Uterus (tissue), 4 donors: ENCODE measurements at places on chromosomes 4 and X. TPM values are rescaled to one million over a fixed set of nuclear protein-coding genes. Genes with fewer than 3 reads are reported as not detected.

DNA sequence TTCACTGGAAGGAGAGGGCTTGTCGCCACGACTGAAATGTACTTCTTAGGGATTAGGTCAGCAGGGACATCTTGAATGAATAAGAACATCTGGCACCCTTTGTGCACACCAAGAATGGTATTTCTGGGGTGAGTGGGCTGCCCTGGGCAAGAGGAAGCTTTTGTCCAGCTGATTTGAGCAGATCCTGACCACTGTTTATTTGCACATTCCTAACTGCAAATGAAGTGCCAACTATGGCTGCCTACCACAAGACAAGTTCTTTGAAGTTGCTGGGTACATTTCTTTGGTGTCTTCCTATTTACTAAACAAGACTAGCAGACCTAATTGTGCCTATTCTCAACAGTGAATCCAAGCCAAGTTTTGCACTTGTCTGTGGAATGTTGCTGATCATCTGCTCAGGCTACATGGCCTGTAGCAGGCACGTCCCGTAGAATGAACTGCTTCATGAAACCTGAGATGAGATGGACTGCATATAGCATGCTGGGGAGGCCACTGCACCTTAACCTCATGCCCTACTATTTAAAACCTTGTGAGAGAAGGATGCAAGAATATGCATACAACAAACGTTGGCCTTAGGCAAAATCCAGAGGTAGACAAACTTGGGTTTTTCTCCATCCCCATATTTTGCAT lies 45.0 kb downstream of the PIR start:
- no peak for DNase-seq
- no peak overlapping the region for H3K4me3 ChIP-seq
- no peaks in the 10 kb centered on the region for H3K27me3 ChIP-seq
- H3K4me1 ChIP-seq, result no peaks in the 10 kb centered on the region
- H3K27ac ChIP-seq, result no peak overlapping the region

DNA sequence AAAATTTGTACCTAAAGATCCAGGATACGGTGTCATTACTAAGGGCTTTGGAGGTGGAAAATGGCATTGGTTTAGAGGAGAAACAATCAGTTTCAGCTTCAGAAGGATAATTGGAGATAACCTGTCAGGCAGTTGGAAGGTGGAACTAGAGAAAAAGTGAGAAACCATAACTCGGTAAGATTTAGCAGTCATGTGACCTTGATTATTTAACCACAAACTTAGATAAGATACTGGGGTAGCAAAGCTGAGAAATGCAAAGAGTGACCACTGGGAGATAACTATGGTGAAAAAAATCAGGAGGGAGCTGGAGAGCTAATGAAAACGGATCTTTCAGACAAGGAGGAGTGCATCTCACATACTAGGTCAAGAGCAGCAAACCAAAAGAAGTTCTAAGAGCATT lies 58.3 kb upstream of the SMARCA5 start:
- no peaks in the 10 kb centered on the region for H3K27me3 ChIP-seq
- DNase-seq, result no peak
- H3K27ac ChIP-seq, result no peak overlapping the region
- no peaks in the 10 kb centered on the region for H3K4me1 ChIP-seq
- H3K4me3 ChIP-seq, result no peak overlapping the region

DNA sequence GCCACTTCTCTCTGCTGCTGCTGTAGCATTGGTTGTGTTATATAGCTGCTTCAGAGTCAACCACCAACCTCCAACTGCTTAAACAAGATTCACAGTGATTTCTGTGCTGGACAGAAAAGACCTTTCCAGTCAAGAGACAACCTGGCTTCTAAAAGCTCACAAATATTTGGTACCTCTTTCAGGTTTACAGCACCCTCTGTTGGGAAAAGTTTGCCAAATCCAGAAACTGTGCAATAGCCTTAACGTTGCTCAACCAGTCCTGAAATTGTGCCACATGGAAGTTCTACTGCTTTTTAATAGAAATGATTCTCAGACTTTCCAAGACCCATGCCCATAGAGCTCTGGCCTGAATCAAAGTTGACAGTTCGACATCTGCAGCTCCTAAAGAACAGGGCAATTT lies 842.1 kb upstream of the HTR2C start:
- no peak overlapping the region for H3K27ac ChIP-seq
- H3K36me3 ChIP-seq, result no peaks in the 10 kb centered on the region
- no peak for DNase-seq
- no peaks in the 10 kb centered on the region for H3K4me1 ChIP-seq
- H3K27me3 ChIP-seq, result no peaks in the 10 kb centered on the region
- no peak overlapping the region for H3K4me3 ChIP-seq

DNA sequence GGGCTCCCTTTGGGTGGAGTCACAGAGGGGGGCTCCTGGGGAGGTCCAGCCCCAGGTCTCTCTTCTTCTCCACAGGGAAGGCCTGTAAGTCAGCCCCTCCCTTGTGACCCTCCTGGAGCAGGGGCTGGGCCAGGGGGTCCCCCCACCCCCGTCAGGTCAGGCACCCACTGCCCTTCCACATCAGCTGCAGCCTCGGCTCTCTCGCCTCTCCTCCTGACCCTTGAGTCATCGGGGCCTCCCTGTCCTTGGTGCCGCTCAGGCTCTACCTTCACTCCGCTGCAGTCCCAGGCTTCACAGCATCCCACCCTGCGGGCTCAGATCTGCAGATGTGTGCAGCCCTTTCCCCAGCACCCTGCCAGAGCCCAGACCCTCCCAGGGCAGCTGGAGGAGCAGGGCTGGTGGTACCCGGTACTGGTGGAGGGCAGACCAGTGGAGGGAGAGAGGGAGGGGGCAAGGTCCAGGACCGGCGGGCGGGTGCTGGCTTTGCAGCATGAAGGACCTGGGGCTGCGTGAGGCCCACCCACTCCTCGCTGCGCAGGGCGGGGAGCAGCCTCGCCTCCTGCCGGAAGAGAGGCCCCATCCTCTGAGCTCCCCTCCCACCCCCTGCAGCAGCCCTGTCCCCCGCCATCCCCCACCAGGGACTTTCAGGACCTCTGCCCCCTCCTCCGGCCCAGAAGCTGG lies 117.1 kb downstream of the FAM53A start:
- no peak for DNase-seq
- peaks cover 27% of the 10 kb centered on the region for H3K27me3 ChIP-seq
- H3K4me1 ChIP-seq, result no peaks in the 10 kb centered on the region
- no peaks in the 10 kb centered on the region for H3K36me3 ChIP-seq

GRCh38 chrX:50117476-50117875 lies 83.3 kb downstream of the AKAP4 start:
- H3K27ac ChIP-seq, result no peak overlapping the region
- H3K27me3 ChIP-seq, result no peaks in the 10 kb centered on the region
- no peak for DNase-seq
- H3K36me3 ChIP-seq, result no peaks in the 10 kb centered on the region
- H3K4me3 ChIP-seq, result no peak overlapping the region
- H3K4me1 ChIP-seq, result no peaks in the 10 kb centered on the region

GRCh38 chr4:86452422-86452891 lies 92.6 kb upstream of the MAPK10 start:
- H3K36me3 ChIP-seq, result no peaks in the 10 kb centered on the region
- peak; percentile 42 for DNase-seq
- H3K4me3 ChIP-seq, result peak overlapping the region; percentile 47
- peak overlapping the region; percentile 94 for H3K27ac ChIP-seq

The PCDH7 gene
- 68.7 TPM for total RNA-seq

The ZNF157 gene
- total RNA-seq, result not detected

The CFI gene
- 93.2 TPM for total RNA-seq
